ENCODE measurements at places on chromosomes 16 and 17.

DNA sequence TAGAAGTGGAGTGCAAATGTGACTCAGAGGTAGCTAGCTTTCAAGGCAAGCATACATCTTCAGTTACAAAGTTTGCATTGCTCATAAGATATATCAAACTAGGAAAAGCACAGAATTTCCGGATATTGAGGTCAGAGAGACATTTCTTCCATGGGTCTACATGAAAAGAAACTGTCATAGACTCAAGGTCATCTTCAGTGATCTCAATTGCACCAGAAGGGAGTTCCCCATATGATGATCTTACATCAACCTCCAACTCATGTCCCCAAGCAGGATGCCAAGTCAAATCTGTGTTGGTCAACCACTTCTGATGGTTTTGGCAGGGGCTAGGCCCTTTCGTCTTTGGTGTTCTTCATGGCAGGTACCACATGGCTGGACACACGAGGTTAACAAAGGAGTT is 459.9 kb upstream of the MAF start:
- DNase-seq, result no peak

DNA sequence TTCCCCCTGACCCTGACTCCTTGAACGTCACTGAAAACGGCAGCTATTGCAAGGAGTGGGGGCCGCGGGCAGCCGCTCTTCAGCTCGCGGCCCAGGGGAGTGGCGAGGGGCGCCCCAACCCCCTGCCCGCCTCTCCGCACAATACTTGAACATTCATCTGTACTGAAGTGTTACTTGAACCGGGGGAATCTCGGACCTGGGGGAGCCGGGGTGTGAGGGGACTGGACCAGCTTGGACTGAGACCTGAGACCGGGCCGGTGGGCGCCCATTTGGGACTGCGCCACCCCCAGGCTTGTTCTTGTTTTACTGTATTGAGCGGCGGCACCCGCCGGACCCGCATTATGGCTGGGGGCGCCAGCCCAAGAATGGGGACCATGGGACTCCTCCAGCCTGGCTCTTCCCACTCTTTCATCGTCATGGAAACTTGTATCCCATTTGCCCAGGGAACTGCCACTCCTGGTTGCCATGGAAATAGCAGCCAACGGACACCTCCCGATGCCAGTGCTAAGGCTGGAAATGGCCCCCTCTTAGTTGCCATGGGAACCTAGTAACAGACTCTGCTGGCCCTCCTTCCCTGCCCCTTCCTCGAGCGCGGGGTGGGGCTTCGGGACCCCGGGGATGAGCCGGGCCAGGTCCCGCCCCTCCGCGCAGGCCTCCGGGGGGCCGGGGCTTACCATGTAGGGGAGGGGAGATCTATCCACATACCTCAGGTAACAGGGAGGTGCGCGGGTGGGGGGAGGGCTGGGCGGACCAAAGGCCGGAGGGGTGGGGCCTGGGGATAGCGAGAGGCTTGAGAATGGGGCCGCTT is 805 bp upstream of the ORAI3 start:
- peak; percentile 98 for DNase-seq

DNA sequence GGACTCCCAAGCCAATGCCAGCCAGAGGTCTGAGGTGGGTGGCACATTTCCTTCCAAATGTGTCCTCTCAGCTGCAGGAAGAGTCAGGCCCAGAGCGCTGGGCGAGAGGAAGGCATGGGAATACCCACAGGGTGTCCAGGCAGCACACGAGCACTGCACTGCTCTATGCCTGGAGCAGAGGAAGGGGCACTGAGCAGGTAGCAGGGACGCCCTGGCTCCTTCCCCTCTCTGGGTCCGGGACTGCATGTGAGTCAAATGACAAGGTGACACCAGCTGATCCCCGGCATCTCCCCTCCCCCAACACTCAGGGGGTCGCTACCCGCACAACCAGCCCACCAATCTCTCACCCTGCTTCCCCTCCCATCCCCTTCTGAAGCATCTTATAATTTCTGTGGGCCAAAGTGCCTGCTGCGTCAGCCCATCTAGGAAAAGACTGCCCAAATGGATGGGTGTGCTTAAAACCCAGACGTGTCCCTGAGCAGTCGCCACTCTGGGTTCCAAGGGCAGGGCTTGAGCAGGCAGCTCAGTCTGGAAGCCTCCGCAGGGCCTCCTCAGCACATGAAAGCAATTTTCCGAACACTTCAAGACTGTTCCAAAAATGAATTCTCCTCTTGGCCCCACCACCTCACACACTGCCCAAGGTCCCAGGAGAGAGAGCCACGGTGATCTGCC is 12.0 kb upstream of the BCAR1 start:
- no peak for DNase-seq

- DNase-seq, result no peak
Measured at GRCh38 chr17:64256913-64257807, 5.9 kb downstream of the TEX2 start.

DNA sequence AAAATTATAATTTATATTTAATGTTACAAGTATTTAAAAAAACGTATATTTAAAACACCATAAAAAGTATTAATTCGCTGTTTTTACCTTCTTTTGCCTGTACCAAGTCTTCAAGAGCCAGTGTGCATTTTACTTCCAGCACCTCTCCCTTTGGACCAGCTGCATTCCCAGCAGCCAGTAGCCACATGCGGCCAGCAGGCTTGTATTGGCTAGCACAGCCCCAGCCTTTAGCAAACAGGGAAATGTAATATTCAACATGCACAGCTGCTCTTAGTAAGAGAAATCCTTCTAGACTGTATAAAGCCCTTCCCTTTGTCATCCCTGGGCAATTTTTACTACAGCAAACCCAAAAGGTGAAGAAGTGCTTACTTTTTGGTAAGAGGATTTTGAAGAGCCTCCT is 6.6 kb downstream of the DHODH start:
- no peak for DNase-seq

GRCh38 chr17:51275381-51275780 is 15.0 kb downstream of the UTP18 start:
- DNase-seq, result peak; percentile 57

- no peak for DNase-seq
Measured at GRCh38 chr17:33874617-33875060, 380.4 kb upstream of the CCL2 start.

GRCh38 chr17:67582673-67583081 is 135.1 kb upstream of the NOL11 start:
- DNase-seq, result no peak

GRCh38 chr16:73234496-73234895 is 186.6 kb upstream of the ZFHX3 start:
- no peak for DNase-seq

- no peak for DNase-seq
Measured at GRCh38 chr16:56679078-56679730, 3.1 kb upstream of the MT1X start.

- DNase-seq, result no peak
Measured at GRCh38 chr16:80274576-80275191, 266.1 kb upstream of the DYNLRB2 start.

DNA sequence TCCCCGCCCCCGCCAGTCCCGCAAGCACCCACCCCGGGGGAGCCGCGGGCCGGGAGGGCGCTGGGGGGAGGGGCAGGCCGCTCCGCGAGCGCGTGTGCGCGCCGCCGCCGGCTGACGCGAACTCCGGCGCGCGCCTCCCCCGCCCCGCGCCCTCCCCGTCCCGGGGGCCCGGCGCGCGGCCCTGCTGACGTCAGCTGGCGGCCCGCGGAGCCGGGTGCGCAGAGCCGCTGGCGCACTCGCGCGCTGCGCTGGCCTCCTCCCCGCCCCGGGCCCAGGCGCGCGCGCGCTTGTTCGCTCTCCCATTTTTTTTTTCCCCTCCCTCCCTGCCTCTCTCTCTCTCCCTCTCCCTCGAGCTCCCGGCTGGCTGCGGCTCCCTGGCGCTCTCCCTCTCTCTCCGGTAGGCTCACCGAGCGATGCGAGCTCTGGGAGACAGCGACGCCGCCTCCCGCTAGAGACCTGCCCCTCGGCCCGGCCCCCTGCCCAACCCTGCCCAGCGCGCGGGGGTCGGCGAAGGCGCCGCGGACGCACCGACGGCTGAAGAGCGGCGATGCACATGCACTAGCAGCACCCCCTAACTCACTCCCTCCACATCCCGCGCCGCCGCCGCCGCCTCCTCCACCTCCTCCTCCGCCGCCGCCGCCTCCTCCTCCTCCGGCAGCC is at the start of gene GNAO1:
GNAO1 (plus strand) TSS at position 334 of the 660 bp plus-strand sequence. CDS start 747 bp downstream, outside the sequence.
- DNase-seq, result peak; percentile 29
